Neural progenitor cell (in vitro differentiated cells): ENCODE measurements at places on chromosomes 6 and 20. TPM values are rescaled to one million over a fixed set of nuclear protein-coding genes. Genes with fewer than 3 reads are reported as not detected.

Gene HRH3
- total RNA-seq = 0.09 and 1.7 TPM in 2 replicates

Gene ANKRD6
- total RNA-seq = 36.3 and 45.0 TPM in 2 replicates

Gene OR10C1
- total RNA-seq = not detected in 2 replicates

Gene PHIP
- total RNA-seq = 80.0 and 129 TPM in 2 replicates

Gene CALHM6
- total RNA-seq = 1.3 TPM in 1 of 2 replicates, not detected in the other

Gene SLC16A10
- total RNA-seq = 4.3 and 4.8 TPM in 2 replicates

Gene GLYATL3
- total RNA-seq = not detected in 2 replicates

Gene LIN28B
- total RNA-seq = 105 and 165 TPM in 2 replicates

Gene FNDC1
- total RNA-seq = 0.03 TPM in 1 of 2 replicates, not detected in the other

Gene HUS1B
- total RNA-seq = 0.43 TPM in 1 of 2 replicates, not detected in the other

Gene HLA-DMB
- 4.3 and 4.5 TPM in 2 replicates for total RNA-seq

Gene E2F1
- 9.7 and 29.7 TPM in 2 replicates for total RNA-seq

Gene TTLL9
- 0.34 TPM in 1 of 2 replicates, not detected in the other for total RNA-seq

Gene BCAS4
- 15.3 and 24.1 TPM in 2 replicates for total RNA-seq

Gene LST1
- not detected in 2 replicates for total RNA-seq

Gene ETV7
- total RNA-seq = 0.09 and 0.11 TPM in 2 replicates

Gene TSHZ2
- 1.8 and 3.9 TPM in 2 replicates for total RNA-seq

Gene DEFB124
- total RNA-seq = not detected in 2 replicates

Gene ZC3H12D
- 0.03 TPM in 1 of 2 replicates, not detected in the other for total RNA-seq

Gene DCDC2
- not detected in 2 replicates for total RNA-seq

Gene SMIM26
- 99.3 and 150 TPM in 2 replicates for total RNA-seq

Gene VGLL2
- not detected in 2 replicates for total RNA-seq

Gene SYNDIG1
- 1.0 and 4.7 TPM in 2 replicates for total RNA-seq

Gene FOXF2
- not detected in 2 replicates for total RNA-seq

Gene WFDC10B
- not detected in 2 replicates for total RNA-seq

Gene OR2H2
- not detected in 2 replicates for total RNA-seq

Gene MAD2L1BP
- 52.0 and 88.1 TPM in 2 replicates for total RNA-seq

Gene TRIM10
- total RNA-seq = not detected in 2 replicates

Gene MCCD1
- not detected in 2 replicates for total RNA-seq

Gene RHAG
- not detected in 2 replicates for total RNA-seq

Gene LCA5
- 10.7 and 13.2 TPM in 2 replicates for total RNA-seq

Gene MTFR2
- 6.2 and 12.6 TPM in 2 replicates for total RNA-seq

Gene MMP24
- total RNA-seq = 1.4 and 1.9 TPM in 2 replicates

Gene CLIC1
- 234 and 307 TPM in 2 replicates for total RNA-seq

Gene SLC22A16
- total RNA-seq = not detected in 2 replicates
